ENCODE measurements at places on chromosomes 2 and 18. TPM values are rescaled to one million over a fixed set of nuclear protein-coding genes. Genes with fewer than 3 reads are reported as not detected.

DNA sequence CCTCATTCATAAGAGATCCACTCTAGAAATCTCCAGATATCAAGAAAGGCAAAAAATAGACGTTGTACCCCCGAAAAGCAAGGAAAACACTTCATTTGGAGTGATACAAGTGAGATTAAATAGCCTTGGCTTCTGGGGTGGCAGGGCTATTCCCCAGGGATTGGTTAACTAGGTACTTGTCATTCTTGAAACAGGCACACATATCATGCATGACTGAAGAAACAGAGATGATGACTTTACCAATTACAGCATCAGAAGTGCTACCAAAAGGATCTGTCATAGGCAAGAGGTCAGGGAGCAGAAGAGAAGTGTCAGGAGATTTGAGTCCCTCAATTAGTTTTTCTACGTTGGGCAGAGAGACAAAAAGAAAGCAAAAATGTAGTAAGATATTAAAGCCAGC lies 45.2 kb upstream of the NFU1 start:
- no peaks in the 10 kb centered on the region for H3K36me3 ChIP-seq
- H3K4me1 ChIP-seq, result peaks cover 19% of the 10 kb centered on the region
- H3K27me3 ChIP-seq, result no peaks in the 10 kb centered on the region
- H3K27ac ChIP-seq, result no peak overlapping the region

The MYO3B gene
- 2.0 TPM for total RNA-seq

The DNAJC5G gene
- total RNA-seq, result not detected

- no peak overlapping the region for H3K27ac ChIP-seq
- no peaks in the 10 kb centered on the region for H3K4me1 ChIP-seq
- H3K4me3 ChIP-seq, result no peak overlapping the region
- DNase-seq, result no peak
Measured at GRCh38 chr2:46096260-46096659, 200.9 kb upstream of the EPAS1 start.

The VWC2L gene
- not detected for total RNA-seq

- DNase-seq, result no peak
- no peak overlapping the region for H3K4me3 ChIP-seq
- H3K36me3 ChIP-seq, result peaks cover 2% of the 10 kb centered on the region
- H3K4me1 ChIP-seq, result peaks cover 18% of the 10 kb centered on the region
- H3K27ac ChIP-seq, result no peak overlapping the region
- no peaks in the 10 kb centered on the region for H3K27me3 ChIP-seq
Measured at GRCh38 chr2:42325609-42326008, 35.4 kb downstream of the COX7A2L start.

The PHOSPHO2 gene
- 6.7 TPM for total RNA-seq

DNA sequence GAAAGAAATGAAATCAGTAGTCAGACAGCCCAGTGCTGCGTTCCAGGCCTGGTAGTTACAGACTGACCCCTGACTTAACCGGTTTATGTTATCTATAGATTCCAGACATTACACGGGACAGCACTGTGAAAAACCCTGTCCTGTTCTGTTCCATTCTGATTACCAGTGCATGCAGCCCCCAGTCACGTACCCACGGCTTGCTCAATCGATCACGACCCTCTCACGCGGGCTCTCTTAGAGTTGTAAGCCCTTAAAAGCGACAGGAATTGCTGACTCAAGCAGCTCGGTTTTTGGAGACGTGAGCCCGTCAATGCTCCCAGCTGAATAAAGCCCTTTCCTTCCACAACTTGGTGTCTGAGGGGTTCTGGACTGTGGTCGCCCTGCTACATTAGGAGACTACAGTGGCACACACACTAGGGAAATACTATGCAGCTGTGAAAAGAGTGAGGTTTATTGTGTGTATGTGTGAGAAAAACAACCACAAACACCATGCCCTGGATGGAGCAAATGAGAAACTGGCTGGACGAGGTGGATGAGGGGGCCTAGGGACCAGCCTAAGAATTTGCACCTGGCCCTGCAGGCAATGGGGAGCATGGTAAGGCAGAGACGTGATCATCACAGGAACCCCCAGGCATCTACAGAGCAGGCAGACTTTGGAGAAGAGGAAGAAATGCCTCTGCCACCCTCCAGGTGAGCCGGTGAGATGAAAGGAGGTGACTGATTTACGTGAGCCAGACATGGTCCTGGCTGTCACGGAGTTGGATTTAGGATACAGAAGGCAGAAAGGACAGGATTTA lies 49.1 kb upstream of the SEMA4C start:
- no peak for DNase-seq
- no peaks in the 10 kb centered on the region for H3K4me1 ChIP-seq
- no peak overlapping the region for H3K27ac ChIP-seq
- H3K27me3 ChIP-seq, result no peaks in the 10 kb centered on the region

The SULT1C4 gene
- total RNA-seq, result 1.3 TPM

- H3K4me3 ChIP-seq, result peak overlapping the region; percentile 54
- DNase-seq, result peak; percentile 40
- no peaks in the 10 kb centered on the region for H3K27me3 ChIP-seq
Measured at GRCh38 chr18:36186461-36187192, 670 bp upstream of the MOCOS start.

DNA sequence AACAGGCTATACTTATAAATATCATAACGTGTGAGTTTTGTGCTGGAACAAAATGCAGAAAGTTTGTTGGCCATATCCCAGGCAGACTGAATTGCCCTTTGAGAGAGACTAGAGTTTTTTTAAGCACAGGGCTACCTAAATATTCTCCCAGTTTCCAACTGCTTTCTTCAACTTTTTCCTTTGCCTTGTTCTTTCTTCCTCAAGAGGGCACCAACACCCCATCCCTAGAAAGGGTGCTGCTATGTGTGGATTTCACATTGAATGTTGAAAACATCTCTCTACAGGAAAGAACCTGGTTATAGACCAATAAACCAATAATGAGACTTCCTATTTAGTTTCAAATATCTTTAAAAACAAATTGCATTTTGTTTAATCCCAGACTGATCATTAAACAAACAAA lies 87.9 kb downstream of the ICOS start:
- H3K4me3 ChIP-seq, result no peak overlapping the region
- no peaks in the 10 kb centered on the region for H3K27me3 ChIP-seq
- DNase-seq, result peak; percentile 7
- H3K27ac ChIP-seq, result no peak overlapping the region

The CD207 gene
- not detected for total RNA-seq

- no peak for DNase-seq
- H3K36me3 ChIP-seq, result no peaks in the 10 kb centered on the region
- peaks cover 5% of the 10 kb centered on the region for H3K4me1 ChIP-seq
- no peaks in the 10 kb centered on the region for H3K27me3 ChIP-seq
Measured at GRCh38 chr2:28084564-28084963, 194.0 kb downstream of the BABAM2 start.

The FBXO15 gene
- 1.0 TPM for total RNA-seq

The RBKS gene
- 7.6 TPM for total RNA-seq

DNA sequence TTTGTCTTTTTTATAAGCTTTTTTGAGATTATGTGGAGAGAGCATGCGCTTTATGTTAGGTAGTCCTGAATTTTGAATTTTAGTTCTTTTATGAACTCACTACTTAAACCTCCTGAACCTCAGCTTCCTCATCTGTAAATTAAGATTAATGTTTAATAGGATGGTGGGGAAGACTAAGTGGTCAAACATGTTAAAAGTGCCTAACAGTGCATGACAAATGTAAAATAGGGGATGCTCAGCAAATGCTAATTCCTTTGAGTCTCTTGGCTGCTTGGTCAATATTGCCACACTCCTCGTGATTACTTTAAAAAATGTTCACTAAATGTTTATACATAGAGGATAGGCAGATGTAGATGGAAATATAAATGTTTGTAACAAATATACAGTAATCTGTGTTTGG lies 6.8 kb downstream of the BIRC6 start:
- no peaks in the 10 kb centered on the region for H3K36me3 ChIP-seq
- H3K27ac ChIP-seq, result no peak overlapping the region
- DNase-seq, result no peak
- H3K27me3 ChIP-seq, result no peaks in the 10 kb centered on the region

- H3K27ac ChIP-seq, result no peak overlapping the region
- H3K4me1 ChIP-seq, result peaks cover 36% of the 10 kb centered on the region
- no peak overlapping the region for H3K4me3 ChIP-seq
- no peaks in the 10 kb centered on the region for H3K36me3 ChIP-seq
- H3K27me3 ChIP-seq, result no peaks in the 10 kb centered on the region
Measured at GRCh38 chr2:233116946-233117345, 56.8 kb downstream of the INPP5D start.

DNA sequence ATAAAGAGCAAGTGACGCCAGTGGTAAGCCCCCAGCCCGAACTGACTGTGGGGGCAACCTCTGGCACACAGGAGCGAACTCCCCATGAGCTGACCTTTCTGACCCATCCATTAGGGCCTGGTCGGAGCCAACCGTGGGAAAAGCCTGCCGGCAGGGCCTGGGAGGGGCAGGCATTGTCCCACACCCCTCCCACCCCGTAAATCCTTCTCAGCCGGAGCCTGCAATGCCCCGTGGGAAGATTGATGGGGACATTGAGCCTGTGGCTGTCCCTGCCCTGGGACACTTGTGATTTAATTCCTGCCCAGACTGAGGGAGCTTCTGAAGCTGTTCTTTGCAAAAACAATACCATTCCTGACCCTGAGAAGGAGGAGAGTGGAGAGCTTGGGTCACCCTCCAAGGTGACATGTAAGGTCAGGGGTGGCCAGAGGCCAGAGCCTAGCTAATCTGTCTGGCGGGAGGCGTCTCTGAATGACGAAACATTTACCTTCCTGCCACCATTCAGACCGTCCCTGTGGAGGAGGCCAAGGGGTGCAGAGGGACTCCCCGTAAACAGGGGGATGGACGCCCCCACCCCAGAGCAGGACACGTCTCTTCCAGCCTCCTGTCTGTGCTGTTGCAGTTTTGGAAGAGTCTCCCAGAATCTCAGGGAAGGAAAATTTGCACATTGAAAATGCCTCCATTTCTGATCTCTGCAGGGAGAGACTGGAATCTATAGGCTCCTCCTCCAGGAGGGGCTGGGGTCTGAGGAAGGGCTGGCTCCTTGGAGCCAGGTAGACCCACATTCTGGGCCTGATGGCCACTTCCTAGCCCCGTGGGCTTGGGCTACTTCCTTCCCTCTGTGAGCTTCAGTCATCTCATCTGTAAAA lies 51.2 kb upstream of the HS6ST1 start:
- no peak for DNase-seq
- no peak overlapping the region for H3K4me3 ChIP-seq
- H3K36me3 ChIP-seq, result no peaks in the 10 kb centered on the region
- no peak overlapping the region for H3K27ac ChIP-seq
- H3K4me1 ChIP-seq, result peaks cover 11% of the 10 kb centered on the region
- no peaks in the 10 kb centered on the region for H3K27me3 ChIP-seq

Measured in body of pancreas (tissue), 4 donors.